ENCODE measurements at places on chromosomes 6 and 20. TPM values are rescaled to one million over a fixed set of nuclear protein-coding genes. Genes with fewer than 3 reads are reported as not detected.

Gene SPATS1
- not detected for total RNA-seq

Gene BTNL2
- not detected for total RNA-seq

Gene PCED1A
- 31.8 TPM for total RNA-seq

Gene EGFL8
- 1.5 TPM for total RNA-seq

Gene FAM110A
- total RNA-seq = 14.9 TPM

Gene MACROD2
- total RNA-seq = 0.26 TPM

Gene OTOR
- not detected for total RNA-seq

DNA sequence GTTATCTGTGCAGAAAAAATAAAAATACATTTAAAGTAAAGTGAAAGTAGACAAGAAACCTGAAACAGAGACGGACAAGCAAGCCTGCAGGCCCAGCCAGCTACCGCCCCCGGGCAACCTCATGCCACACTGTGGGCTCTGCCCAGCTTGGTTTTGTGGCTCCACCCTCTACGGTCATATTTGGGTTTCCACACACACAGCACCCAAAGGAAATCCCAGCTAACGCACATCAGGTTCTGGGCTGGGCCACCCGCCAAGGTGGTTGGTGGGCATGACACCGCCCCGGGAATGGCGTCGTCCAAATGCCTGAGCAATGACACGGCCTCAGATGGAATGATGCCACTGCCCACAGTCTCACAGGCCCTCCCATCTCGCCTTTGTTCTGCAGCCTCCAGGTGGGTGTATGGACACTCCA lies 22.9 kb downstream of the FAM110A start:
- DNase-seq = peak; percentile 91

DNA sequence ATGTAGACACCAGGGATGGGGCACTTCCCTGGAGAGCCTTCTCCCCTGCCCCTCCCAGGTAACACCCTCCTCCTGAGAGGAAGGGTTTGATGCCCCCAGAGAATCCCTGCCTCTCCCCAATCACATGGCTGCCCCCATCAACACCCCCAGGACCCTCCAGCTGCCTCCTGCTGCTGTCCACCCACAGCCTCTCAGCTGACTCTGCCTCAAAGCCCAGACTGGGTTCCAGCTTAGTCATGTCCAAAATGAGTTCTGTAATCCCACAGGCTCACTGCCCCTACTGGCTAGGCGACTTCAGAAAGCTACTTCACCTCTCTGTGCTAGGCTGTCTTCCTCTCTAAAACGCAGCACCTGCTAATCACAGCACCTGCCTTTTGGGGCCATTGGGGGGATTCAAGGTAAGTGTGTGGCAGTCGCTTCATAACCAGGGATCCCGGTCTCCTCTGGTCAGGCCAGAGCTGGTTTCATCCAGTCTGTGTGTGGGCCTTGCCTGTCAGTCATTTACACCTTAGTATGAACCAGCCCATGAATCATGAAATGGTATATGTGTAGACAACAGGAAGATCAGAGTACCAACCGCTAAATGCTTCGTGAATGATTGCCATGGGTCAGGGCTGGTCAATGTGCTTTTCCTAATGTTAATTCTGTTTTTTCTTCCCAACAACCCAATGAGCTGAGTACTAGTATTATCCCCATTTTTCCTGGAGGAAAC lies 40.4 kb downstream of the TFEB start:
- DNase-seq = no peak

GRCh38 chr6:68679399-68679798 lies 44.3 kb downstream of the ADGRB3 start:
- no peak for DNase-seq

DNA sequence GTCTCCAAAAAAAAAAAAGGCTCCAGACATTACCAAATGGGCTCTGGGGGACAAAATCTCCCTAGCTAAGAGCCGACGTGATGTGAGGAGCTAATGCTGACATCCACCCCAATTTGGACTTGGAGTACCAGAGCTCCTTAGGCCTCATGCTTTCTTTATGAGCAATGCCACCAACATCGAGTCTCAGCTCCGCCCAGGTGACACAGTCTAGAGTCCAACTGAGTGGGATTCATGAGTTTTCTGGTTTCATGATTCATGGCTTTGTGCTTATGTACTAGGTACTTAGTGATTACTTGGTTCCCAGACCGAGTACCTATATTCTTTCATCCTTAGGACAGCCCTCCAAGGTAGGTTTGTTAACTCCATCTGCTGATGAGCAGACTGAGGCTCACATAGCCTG lies 4.4 kb downstream of the ANKRD60 start:
- DNase-seq = no peak

- DNase-seq = no peak
Observed at GRCh38 chr6:31585491-31585890, 586 bp upstream of the LST1 start.

DNA sequence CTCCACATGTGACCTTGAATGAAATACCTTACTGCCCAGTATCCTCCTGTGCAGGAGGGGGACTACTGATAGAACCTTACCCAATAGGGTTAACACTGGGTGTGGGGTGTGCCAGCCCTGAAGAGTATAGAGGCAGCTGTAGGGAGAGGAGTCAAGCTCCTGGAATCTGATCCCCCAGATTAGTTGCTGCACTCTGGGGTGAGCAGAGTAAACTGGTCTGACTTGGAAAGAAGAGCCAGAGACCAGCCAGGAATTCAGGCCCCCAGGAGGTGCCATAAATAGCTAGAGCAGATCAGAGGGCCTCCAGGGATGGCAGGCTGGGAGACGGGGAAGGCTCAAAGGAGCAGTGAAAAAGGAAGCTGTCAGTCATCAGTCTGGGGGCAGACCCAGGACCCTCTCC lies 3.5 kb upstream of the APOBEC2 start:
- no peak for DNase-seq

GRCh38 chr20:63848003-63848911 lies 13.0 kb upstream of the ABHD16B start:
- no peak for DNase-seq
